Upper lobe of left lung (tissue), 6 donors: ENCODE measurements at places on chromosomes 11 and 22. TPM values are rescaled to one million over a fixed set of nuclear protein-coding genes. Genes with fewer than 3 reads are reported as not detected.
A peak's percentile ranks its signal among the peaks of the same experiment; 100 is the strongest.

The C22orf31 gene
- not detected for total RNA-seq

The ANO1 gene
- total RNA-seq: 11.5 TPM

GRCh38 chr11:27440090-27440489, 32.5 kb downstream of the LGR4 start:
- no peaks in the 10 kb centered on the region for H3K4me1 ChIP-seq
- no peak overlapping the region for H3K27ac ChIP-seq
- H3K4me3 ChIP-seq: no peak overlapping the region
- H3K36me3 ChIP-seq: no peaks in the 10 kb centered on the region
- no peak for DNase-seq

- H3K27me3 ChIP-seq: peaks cover 2% of the 10 kb centered on the region
- peak overlapping the region; percentile 73 for H3K27ac ChIP-seq
- peaks cover 79% of the 10 kb centered on the region for H3K4me1 ChIP-seq
- H3K36me3 ChIP-seq: no peaks in the 10 kb centered on the region
- peak overlapping the region; percentile 8 for H3K4me3 ChIP-seq
These were observed 1.8 kb upstream of the CCND1 start for GRCh38 chr11:69638941-69639681.

GRCh38 chr22:34972191-34972897, 93.6 kb upstream of the ISX start:
- H3K27me3 ChIP-seq: no peaks in the 10 kb centered on the region
- H3K36me3 ChIP-seq: no peaks in the 10 kb centered on the region
- no peak for DNase-seq
- no peaks in the 10 kb centered on the region for H3K4me1 ChIP-seq
- no peak overlapping the region for H3K27ac ChIP-seq

DNA sequence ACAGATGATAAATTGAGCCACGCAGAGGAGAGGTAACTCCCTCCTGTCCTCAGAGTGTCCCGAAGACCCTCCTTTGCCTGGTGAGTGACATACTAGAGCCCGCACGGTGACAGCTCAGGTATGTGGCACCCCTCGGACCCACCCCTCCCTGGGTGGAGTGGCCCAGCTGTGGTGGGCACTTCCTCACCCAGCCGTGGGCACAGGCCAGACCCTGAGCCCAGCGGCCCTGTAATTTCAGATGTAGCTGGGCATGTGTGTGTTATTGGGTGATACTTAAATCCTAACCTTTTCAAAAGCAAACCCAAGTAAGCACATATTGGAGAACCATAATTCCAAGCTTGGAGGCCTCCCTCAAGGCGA, 93.2 kb downstream of the WNT7B start:
- H3K4me3 ChIP-seq: no peak overlapping the region
- DNase-seq: peak; percentile 23
- H3K27me3 ChIP-seq: no peaks in the 10 kb centered on the region
- no peaks in the 10 kb centered on the region for H3K36me3 ChIP-seq

DNA sequence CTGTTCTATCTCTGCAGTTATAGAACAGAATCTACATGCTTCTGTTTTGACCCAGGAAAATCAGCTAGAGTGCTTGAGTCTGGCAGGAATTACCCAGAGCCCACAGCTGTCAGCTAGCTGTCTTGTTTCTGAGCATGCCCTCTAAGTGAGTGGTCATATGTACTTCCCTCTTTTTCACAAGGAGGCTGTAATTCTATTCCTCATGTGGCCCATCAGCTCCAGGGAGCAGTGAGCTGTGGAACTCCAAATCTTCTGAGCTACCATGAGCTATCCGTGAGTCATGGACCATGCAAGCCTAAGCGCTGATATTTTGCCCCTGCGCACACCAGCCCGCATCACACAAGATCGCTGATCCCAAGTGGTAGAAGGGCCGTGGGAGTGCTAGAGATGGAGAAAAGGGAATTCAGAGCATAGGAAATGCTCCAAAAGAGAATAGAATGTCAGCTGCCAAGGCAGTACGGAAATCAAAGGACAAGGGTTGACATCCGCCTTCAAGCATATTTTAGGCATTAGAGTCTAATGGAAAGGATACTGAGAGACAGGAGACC, 5.4 kb downstream of the FJX1 start:
- H3K36me3 ChIP-seq: no peaks in the 10 kb centered on the region
- H3K27ac ChIP-seq: no peak overlapping the region
- no peak overlapping the region for H3K4me3 ChIP-seq
- H3K27me3 ChIP-seq: no peaks in the 10 kb centered on the region
- peaks cover 24% of the 10 kb centered on the region for H3K4me1 ChIP-seq

GRCh38 chr11:78933350-78933749, 358.7 kb upstream of the NARS2 start:
- no peaks in the 10 kb centered on the region for H3K27me3 ChIP-seq
- no peaks in the 10 kb centered on the region for H3K4me1 ChIP-seq
- H3K4me3 ChIP-seq: no peak overlapping the region
- no peak overlapping the region for H3K27ac ChIP-seq
- no peak for DNase-seq
- H3K36me3 ChIP-seq: no peaks in the 10 kb centered on the region

DNA sequence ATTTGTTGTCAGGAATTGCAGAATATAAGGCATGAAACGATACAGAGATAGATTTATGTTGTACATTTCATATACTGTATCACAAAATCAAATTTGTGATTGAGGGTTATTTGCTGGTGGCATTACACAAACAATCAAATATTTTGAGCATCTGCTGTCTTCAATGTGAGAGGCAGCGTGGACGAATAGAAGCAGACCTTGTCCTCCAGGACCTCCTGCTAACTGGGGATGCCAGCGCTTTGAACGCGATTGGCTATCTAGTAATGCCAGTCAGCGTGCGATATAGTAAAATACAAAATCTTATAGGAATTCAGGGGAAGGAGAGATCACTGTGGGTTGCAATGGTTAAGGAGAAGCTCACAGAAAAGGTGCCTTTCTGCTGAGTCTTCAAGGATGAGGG, 631 bp upstream of the SNX19 start:
- peaks cover 20% of the 10 kb centered on the region for H3K4me1 ChIP-seq
- H3K36me3 ChIP-seq: no peaks in the 10 kb centered on the region
- peak overlapping the region; percentile 89 for H3K27ac ChIP-seq
- H3K4me3 ChIP-seq: no peak overlapping the region
- no peaks in the 10 kb centered on the region for H3K27me3 ChIP-seq

DNA sequence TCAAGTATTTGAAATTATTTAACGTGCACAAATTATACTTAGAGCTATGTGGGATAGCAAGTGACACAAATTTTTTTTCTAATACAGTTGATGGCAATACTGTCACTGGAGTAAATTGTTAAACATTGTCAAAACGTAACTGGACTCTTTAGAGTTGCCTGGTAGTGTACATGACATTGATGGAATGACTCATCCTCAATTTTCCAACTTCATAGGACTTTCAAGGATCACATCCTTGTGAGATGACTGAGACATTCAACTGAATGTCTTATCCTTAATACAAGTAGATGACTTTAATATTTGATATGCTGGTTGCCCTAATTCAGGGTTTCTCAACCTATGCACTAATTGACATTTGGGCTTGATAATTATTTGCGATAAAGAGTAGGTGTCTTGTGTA, 310.0 kb downstream of the SWAP70 start:
- H3K27me3 ChIP-seq: no peaks in the 10 kb centered on the region
- no peak for DNase-seq
- H3K36me3 ChIP-seq: peaks cover 2% of the 10 kb centered on the region
- no peak overlapping the region for H3K27ac ChIP-seq
- no peaks in the 10 kb centered on the region for H3K4me1 ChIP-seq

DNA sequence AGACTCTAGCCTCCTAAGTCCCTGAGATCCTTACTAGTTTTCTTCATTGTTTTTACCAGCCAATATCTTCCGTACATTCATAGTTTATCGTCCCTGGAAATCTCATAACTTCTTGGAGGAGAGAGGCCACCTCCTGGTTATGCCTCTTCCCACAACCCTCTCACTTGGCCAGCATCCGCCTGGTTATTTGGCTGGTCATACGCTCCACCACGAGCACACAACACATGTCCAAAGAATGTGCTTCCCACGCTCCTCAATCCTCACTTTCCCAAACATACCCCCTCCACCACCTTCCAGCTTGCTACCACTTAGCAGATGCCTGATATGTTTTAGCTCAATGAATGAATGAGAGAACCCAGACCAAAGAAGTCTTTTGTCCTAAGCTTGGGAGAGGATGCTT, 83.5 kb upstream of the EIF3D start:
- DNase-seq: no peak
- H3K4me1 ChIP-seq: no peaks in the 10 kb centered on the region
- no peak overlapping the region for H3K27ac ChIP-seq
- no peaks in the 10 kb centered on the region for H3K36me3 ChIP-seq
- no peak overlapping the region for H3K4me3 ChIP-seq

GRCh38 chr11:72430741-72431570, 3.4 kb downstream of the CLPB start:
- H3K27me3 ChIP-seq: no peaks in the 10 kb centered on the region
- peaks cover 39% of the 10 kb centered on the region for H3K36me3 ChIP-seq

DNA sequence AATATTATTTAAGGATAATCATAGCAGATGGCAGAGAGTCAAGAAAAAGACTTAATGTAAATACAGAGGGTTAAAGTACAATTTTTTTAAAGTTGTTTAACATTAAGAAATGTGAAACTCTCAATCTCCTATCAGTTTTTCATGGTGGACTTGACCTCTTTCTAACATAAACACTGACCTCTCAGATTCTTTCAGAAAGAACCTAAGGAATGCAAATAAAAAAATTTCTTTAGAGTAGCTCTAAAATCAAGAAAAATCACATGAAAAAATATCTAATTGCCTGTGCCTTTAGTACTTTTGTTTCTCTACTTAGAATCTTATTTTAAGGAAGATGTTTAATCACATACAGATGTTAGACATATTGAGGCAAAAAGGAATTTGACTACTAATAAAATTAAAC, 12.9 kb downstream of the RNF141 start:
- no peaks in the 10 kb centered on the region for H3K27me3 ChIP-seq
- no peak overlapping the region for H3K27ac ChIP-seq
- H3K4me1 ChIP-seq: peaks cover 12% of the 10 kb centered on the region
- peaks cover 74% of the 10 kb centered on the region for H3K36me3 ChIP-seq
- DNase-seq: no peak

DNA sequence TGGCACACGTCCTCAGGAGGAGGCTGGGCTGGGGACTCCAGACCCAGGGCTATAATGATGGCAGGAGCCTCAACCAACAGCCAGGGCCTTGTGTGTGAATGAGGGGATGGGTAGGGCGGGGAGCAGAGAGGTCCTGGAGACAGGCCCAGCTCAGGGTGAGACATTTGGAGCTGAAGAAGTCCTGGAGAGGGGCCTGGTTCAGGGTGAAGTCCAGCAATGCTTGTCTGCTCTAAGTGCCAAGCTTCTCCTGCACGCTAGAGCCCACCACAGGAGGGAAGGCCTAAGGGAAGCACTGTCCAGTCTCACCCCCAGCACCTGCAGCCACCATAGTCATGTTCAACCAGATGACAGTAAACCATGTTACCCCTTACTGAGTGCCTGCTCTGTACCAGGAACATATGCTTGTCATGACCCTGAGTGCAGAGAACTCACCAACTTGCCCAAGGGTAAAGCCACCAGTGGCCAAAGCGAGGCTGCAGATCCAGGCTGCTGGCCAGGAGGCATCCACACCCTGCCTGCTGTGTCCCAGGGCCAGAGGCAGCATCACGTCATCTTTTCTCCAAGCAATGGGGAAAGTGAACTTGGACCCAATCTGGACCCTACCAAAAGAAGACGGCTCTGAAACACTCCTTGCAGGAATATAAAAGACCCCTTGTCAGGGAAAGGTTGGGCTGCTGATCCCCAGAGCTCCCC, 24.0 kb downstream of the LMO1 start:
- DNase-seq: no peak
- H3K4me3 ChIP-seq: no peak overlapping the region
- H3K27me3 ChIP-seq: no peaks in the 10 kb centered on the region
- H3K27ac ChIP-seq: no peak overlapping the region
- H3K4me1 ChIP-seq: no peaks in the 10 kb centered on the region

The PRG3 gene
- total RNA-seq: not detected

The CRYBA4 gene
- not detected for total RNA-seq

DNA sequence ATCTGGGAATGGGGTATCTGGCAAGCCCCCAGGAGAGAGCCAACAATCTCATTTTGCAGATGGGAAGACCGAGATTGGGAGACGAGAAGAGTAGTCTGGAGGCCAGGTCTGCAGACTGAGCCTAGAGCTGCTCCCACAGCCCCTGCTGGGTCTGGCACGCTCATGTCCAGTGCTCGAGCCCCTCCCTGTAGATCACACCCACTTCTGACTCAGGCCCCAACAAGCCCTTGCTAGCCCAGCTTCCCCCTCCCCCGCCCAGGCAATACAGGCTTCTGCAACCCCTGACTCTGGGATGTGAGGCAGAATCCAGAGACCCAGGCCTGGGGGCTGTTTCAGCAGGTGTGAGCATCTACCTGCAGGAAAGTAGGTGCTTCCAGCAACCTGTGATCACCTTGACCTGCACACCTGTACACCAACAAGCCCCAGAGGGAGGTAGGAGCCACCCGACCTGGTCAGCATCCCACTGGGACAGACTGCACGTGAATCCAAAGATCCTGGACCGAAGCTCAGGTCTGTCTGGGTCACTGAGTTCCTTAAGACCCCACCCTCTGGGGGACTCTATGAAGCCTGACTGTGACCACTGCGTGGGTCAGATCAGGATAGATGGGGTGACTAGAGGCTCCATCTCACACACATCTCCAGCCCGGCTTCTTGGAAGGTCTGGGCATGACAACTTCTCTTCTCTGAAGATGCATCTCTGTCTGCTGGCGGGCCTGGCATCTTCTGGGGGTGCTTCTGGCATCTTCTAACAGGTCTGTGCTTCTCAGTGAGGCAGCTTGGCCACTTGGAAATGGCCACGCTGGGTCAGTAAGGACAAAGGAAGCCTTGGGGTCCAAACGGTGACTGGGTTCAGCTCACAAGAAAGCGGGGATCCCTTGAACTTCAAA, 29.3 kb downstream of the LINC01488 start:
- peaks cover 6% of the 10 kb centered on the region for H3K4me1 ChIP-seq
- no peaks in the 10 kb centered on the region for H3K27me3 ChIP-seq
- DNase-seq: no peak
- no peak overlapping the region for H3K27ac ChIP-seq
- no peak overlapping the region for H3K4me3 ChIP-seq

The HBB gene
- total RNA-seq: 512 TPM

DNA sequence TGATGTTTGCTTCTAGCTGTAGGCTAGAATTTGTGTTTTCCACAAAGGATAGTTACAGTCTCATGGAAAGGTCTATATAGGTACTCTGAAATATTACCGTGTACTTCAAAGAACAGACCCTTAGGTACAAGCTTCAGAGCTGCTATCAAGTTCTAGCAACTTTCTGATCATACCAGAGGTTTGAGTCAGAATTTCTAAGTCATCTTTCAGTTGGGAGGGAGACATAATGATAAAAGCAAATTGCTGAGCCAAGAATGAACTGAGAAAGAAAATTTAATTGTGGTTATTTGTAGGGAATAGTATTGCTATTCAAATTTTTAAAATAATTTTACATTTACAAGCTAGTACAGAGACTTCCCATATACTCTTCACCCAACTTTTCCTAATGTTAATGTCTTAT, 19.9 kb upstream of the ME3 start:
- no peak overlapping the region for H3K27ac ChIP-seq
- H3K27me3 ChIP-seq: no peaks in the 10 kb centered on the region

The SLC15A3 gene
- total RNA-seq: 104 TPM
